Astrocyte (in vitro differentiated cells and primary cell): ENCODE measurements at places on chromosomes 12 and 14. TPM values are rescaled to one million over a fixed set of nuclear protein-coding genes. Genes with fewer than 3 reads are reported as not detected.

The NDRG2 gene
- total RNA-seq: 11.8 and 12.6 TPM in 2 replicates

The PTPRO gene
- 0.12 and 0.39 TPM in 2 replicates for total RNA-seq

The LPAR5 gene
- 0.73 and 0.89 TPM in 2 replicates for total RNA-seq

The TRPV4 gene
- total RNA-seq: 0.75 and 0.84 TPM in 2 replicates

DNA sequence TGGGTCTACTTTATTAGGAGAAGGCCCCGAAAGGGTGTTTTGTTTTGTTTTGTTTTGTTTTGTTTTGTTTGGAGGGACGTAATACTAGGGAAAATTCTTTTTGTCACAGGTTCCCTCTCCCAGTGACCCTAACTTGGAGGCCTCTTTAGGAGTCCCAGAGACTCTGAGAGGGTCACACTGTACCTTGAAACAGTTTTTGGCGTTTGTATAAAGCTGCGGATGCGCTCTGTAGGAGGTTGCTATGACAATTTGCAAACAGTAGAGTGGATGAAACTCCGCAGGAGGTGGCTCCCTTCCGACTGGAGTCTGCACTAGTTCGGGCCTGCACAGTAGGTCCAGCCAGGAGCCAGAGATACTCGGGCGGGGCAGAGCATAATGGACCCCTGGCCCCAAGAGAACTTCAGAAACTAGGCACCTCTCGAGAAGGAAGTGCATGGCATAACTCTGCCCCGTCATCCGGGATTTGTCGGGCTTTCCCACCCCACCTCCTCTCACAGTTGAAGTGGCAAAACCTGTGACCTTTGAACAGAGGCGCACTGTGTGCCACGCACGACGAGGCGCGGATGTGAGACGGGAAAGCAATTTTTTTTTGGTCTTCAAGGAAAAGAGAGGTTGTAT, 1.3 kb upstream of the DYRK2 start:
- peaks cover 16% of the 10 kb centered on the region for H3K4me1 ChIP-seq
- H3K4me3 ChIP-seq: peak overlapping the region; percentile 74

DNA sequence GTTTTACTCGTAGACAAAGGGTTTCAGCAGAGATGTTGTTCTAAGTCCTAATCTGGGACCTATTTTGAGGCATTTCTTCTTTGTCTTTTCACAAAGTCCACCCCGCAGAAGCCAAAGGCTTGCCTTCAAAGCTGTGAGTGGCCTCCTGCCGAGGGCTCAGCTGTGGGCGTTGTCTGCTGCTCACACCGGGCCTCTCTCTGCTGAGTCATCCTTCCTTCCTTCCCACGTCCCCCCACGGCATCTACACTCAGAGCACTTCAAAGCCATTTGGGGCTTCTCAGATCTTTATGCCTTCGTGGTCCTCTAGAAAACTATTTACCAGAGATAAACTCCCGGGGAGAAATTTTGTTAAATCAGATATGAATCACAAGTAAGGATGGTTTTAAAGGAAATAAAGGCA, 115.9 kb upstream of the TMPO start:
- H3K27me3 ChIP-seq: no peaks in the 10 kb centered on the region
- peak overlapping the region; percentile 60 for H3K27ac ChIP-seq
- peak; percentile 83 for DNase-seq
- no peak overlapping the region for H3K4me3 ChIP-seq
- no peaks in the 10 kb centered on the region for H3K36me3 ChIP-seq

- H3K27me3 ChIP-seq: no peaks in the 10 kb centered on the region
- H3K27ac ChIP-seq: no peak overlapping the region
- H3K4me3 ChIP-seq: no peak overlapping the region
Measured at GRCh38 chr14:75084513-75084912, 15.1 kb downstream of the ZC2HC1C start.

The CCDC38 gene
- total RNA-seq: 0.07 TPM in 1 of 2 replicates, not detected in the other
